AG04449 (cell line): ENCODE measurements at places on chromosomes 1 and 21.

DNA sequence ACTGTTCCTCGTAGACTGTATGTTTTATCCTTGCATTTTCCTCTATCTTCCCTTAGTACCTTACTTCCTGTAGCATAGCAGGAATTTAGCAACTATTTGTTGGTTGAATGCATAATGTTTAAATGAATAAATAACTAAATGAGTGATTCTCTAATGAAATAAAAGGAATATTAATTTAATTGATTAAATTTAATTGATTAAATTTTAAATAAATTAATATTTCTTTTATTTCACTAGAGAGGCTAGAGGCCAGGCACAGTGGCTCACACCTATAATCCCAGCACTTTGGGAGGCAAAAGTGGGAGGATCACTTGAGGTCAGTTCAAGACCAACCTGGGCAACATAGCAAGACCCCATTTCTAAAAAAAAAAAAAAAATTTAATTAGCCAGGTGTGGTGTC lies 25.8 kb downstream of the C8B start:
- no peak for DNase-seq

GRCh38 chr1:38585971-38586370 lies 273.6 kb downstream of the RRAGC start:
- no peak for DNase-seq

DNA sequence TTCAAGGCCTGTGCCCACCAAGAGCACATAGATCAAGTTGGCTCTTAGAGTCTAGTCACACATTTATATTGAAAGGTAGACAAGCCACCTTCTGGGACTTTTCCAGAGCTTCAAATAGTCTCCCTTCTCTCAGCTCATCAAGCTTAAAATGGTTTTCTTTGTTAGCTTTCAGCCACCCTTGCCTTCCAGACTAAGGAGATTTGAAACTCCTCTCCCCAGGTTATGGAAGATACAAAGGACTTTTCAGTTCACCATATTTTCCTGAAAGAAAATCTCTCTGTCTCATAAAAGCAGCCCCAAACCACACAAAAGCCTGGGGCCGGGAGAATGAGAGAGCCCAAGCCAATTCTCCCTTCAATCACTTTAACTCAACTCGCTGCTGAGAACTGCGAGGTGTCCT lies 134.1 kb downstream of the ZC3H11B start:
- DNase-seq, result no peak

DNA sequence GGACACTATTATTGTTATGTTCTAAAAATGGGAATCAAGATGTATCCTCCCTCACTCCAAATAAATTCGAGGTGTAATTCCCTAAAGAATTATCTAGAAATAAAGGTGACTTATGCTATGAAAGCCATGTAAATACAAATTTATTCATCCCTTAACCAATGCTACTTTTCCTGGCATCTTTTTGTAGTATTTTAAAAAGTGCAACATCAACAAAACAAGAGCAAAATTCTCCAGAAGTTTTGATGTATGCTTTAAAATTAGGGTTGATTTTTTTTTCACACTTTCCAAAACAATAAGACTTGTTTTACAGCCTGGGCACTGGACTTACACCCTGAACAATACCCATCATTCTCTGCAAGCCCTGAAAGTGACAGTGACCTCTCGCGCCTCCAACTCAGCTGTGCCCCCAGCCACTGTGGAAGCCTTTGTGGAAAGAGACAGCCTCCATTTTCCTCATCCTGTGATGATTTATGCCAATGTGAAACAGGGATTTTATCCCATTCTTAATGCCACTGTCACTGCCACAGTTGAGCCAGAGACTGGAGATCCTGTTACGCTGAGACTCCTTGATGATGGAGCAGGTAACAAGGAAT lies 21.4 kb upstream of the CLCA1 start:
- no peak for DNase-seq

- no peak for DNase-seq
Measured at GRCh38 chr1:154629061-154629674, 21.2 kb upstream of the ADAR start.

GRCh38 chr1:6098303-6099215 lies 52.9 kb downstream of the KCNAB2 start:
- no peak for DNase-seq

DNA sequence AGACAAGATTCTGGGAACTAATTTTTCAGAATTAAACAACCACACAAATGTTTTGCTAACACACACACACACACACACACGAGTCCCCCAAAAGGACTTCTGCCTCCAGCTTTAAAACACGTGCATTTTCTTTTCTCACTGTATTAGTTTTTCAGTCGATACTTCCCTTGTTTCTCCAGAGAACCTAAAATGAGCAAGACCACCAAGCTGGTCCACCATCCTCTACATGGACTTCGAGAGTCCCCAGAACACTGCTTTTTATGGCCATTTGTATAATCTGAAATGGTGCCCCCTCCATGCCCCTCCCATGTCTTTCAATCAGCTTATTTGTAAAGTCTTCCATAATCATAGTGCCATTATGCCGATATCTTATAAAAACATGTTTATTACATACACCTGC lies 10.8 kb upstream of the CHI3L2 start:
- no peak for DNase-seq

- DNase-seq, result no peak
Measured at GRCh38 chr1:11429226-11429625, 49.7 kb upstream of the DISP3 start.

DNA sequence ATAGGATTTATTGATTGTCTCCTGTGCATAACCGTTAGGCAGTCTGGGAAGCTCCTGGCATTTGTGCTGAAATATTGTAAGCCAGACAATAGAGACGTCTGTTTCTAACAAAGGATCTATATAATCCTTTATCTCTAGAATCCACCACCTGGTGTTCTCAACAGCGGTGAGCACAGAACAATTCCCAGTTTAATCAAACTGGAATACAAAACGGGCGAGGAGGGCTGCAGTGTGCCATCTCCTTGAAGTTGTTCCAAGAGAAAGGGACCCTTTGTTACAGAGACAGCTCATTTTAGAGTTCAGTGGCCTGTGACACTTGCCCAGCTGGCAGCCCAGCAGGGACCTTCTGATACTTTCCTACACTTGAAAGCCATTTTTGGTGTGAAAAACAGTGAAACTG lies 162.8 kb upstream of the IVNS1ABP start:
- DNase-seq, result no peak
